Stimulated activated CD4-positive, alpha-beta T cell treated with anti-CD3 and anti-CD28 coated beads, TNF-alpha, amount 100 ng/mL, for 24 hours (primary cell): ENCODE measurements at places on chromosomes 11 and 22.

DNA sequence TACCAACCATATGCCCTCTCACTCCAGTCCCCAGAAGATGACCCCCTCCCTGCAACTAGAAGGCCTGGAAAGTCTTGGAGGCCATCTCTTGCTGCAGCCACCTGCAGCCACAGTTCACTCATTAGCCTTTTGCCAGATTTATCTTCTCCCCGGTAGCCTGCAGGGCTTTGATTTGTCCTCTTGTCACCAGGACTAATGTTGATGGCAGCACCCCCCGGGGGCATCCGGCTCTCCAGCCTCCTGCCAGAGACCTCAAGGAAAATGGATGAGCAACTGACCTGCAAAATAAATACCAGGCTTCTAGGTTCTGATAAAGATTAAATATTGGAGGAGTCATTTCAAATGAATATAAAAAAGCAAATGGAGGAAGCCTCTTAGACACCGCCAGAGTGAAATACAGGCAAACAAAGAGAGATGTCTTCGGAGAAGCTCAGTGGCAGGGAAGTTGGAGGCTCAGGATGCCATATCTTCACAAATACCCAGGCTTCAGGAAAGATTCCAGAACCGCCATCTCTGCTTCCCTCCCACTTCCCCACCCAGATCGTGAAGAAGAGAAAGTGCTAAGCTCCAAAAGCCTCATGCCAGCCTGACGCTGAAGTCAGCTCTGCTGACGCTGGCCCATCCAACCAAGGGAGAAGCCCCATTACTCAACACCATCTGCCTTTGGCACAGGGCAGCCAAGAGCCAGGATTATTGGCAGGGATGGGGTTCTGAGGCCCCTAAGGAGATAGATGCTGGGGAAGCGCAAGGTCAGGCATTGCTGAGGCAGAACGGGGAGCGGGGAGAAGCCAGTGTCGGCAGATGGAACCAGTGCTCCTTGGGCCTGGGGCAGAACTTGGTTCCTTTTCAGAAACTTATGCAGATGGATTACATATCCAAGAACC is 362.7 kb downstream of the CADM1 start:
- no peak for DNase-seq

GRCh38 chr11:130499828-130500227 is 51.4 kb downstream of the ADAMTS15 start:
- no peak for DNase-seq

- DNase-seq, result no peak
Measured at GRCh38 chr22:48488611-48489511, 1338.8 kb downstream of the BRD1 start.

DNA sequence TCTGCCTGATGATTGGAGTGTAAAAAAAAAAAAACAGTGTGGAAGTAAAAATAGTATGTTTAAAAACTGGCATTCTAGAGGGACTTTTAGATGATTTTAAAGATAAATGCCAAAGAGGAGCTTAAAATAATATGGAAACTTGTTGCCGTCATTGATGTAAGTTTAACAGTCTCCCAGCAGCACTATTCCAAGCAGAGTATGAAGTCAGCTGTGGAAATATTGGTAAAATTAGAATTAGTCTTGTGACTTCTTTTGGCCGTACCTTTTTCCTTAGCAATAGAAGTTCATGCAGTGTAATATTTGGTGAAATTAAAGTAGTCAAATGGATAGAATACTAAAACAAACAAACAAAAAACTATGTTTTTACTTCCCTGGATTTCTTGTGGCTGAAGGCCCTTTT is 134.9 kb downstream of the METTL15 start:
- DNase-seq, result no peak

GRCh38 chr11:97717922-97718321 is 1302.8 kb upstream of the CNTN5 start:
- no peak for DNase-seq
